ENCODE measurements at places on chromosomes 1 and 21. TPM values are rescaled to one million over a fixed set of nuclear protein-coding genes. Genes with fewer than 3 reads are reported as not detected.

Gene PLA2G2C
- 0.11 TPM for polyA plus RNA-seq

DNA sequence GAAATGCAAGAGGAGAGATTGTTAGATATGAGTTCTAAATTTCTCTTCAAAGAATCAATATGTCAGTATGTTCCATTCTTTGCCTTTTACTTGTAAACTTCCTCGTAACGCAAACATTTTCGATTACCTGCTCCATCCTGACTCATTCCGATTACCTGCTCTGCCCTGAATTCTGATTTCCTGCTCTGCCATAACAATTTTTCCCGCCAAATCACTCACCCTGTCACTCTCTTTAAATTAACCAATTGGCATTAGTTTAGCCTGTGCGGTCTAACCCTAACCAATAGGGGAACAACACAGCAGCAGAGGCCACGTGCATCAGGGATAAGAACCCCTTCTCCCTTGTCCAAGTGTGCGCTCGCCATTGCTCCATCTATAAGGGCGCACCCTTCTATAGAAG lies 25.0 kb upstream of the CBR3 start:
- DNase-seq: no peak

Gene PTPRF
- polyA plus RNA-seq: 198 TPM

- no peak for DNase-seq
Measured at GRCh38 chr1:247540581-247540980, 4.3 kb upstream of the OR2C3 start.

DNA sequence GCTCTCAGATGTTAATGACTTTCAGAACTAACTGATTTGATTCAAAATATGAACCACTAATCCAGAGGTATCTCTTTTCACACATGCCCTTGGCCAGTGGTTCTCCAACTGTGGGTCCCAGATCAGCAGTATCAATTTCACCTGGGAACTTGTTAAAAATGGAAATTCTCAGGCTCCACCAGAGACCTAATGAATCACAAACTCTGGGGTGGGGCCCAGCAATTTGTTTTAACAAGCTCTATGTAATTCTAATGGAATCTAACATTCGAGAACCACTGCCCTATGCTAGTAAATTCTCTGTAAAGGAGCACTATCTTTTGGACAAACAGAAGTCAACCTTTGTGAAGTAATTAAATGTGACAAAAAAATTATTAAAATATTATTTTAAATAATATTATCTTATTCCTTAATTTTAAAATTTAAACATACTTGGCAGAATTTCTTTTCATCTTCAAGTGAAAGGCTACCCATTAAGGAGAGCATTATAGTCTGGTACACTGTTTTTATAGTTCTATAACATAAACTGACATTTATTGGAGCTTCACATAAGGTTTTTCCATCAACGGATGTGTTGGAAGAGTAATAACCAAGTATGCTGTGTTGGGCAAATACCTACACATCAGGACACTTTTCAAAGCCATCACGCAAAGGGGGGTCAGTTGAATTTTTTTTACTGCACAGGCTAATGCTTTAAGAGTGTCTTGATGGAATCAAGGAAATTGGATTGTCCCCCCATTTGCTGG lies 130.4 kb downstream of the LHX4 start:
- no peak for DNase-seq

Gene RBP7
- polyA plus RNA-seq: 1.2 TPM

DNA sequence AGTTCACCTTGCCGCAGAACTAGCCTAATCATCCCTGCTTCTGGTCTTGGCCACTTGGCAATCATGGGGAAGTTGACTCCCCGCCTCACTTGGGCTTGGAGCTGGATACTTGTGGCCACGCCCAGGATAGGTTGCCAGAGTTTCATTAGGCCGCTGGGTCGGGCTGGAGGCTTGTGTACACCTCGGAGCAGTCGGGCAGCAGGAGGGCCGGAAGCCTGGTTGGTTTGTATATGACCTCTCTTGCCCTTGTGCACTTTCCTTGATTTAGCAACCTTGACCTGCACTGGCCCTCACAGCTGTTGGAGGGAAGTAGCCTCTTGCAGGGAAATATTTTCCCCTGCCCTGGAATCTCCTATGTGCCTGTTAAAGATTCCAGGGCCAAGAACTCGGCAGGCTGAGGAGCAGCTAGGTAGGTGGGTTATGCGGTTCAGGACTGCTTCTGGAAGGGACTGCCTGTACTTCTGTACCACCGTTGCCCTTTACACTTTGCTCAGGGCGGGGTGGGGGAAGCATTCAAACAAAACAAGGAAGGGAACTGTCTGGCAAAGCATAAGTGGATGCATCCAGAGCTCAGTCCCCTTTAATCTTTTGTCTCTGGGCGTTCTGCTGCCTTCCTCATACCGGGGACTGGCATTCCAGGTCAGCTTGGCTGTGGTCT lies 83.5 kb downstream of the UCK2 start:
- DNase-seq: no peak

- DNase-seq: peak; percentile 78
Measured at GRCh38 chr21:45427331-45428271, 22.6 kb downstream of the COL18A1 start.

Gene SGIP1
- 8.7 TPM for polyA plus RNA-seq

GRCh38 chr1:169860750-169861149 lies 32.9 kb downstream of the SCYL3 start:
- no peak for DNase-seq

Gene HORMAD1
- polyA plus RNA-seq: not detected

GRCh38 chr1:14440731-14441130 lies 157.8 kb upstream of the KAZN start:
- no peak for DNase-seq

- DNase-seq: no peak
Measured at GRCh38 chr1:12708396-12709090, 7.4 kb upstream of the AADACL3 start.

DNA sequence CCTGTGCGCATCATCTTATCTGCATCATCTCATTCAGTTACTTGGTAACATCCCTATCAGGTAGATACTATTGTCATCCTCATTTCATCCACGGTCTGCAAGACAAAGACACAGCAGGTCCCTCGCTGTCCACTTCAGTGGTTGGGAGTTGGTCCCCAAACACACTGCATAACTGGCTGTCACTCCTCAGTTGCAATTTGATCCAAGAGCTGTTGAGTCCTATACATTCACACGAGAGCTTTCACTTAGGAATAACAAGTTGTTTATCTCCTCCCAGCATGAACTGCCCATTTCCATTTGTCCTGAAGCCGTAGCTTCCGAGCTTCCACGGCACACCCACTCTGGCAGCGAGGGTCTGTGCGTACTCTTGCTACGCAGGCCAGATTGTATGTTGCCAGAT lies 472.0 kb downstream of the CAMTA1 start:
- DNase-seq: no peak

DNA sequence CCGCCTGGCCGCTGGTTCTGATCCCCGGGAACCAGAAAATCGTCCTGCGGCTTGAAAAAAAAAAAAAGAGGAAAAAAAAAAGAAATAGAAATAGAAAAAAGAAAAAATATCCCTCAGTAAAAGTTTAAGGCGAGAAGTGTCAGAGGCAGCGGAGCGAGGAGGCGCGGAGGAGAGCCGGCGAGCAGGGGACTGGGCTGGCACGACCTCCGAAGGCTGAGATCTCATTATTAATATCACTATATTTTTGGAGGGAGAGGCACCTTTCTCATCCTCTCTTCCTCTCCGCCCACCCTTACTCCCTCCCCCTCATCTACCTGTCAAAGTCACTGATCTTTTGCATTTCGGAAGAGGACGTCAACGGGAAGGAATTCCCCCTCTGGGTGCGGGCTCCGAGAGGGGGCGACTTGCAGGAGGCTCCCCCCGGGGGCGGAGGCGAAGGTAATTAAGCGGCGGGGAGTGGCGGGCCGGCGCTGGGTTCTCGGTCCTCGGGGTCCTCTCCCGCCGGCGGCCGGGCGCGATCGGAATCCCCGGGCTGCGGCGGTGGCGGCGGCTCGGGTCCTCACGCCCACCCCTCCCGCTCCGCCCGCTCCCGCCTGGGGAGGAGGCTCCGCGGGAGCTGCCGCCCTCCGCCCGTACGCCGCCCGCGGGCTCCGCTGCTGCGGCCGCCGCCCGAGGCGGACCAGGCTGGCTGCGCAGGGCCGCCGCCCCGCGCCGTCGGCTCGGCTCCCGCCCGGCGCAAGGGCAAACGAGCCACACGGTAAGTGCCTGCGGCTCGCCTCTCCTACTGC lies at the start of gene NTNG1:
Gene NTNG1 (plus strand): TSS at position 337 of the 788 bp plus-strand sequence.
- peak; percentile 33 for DNase-seq

DNA sequence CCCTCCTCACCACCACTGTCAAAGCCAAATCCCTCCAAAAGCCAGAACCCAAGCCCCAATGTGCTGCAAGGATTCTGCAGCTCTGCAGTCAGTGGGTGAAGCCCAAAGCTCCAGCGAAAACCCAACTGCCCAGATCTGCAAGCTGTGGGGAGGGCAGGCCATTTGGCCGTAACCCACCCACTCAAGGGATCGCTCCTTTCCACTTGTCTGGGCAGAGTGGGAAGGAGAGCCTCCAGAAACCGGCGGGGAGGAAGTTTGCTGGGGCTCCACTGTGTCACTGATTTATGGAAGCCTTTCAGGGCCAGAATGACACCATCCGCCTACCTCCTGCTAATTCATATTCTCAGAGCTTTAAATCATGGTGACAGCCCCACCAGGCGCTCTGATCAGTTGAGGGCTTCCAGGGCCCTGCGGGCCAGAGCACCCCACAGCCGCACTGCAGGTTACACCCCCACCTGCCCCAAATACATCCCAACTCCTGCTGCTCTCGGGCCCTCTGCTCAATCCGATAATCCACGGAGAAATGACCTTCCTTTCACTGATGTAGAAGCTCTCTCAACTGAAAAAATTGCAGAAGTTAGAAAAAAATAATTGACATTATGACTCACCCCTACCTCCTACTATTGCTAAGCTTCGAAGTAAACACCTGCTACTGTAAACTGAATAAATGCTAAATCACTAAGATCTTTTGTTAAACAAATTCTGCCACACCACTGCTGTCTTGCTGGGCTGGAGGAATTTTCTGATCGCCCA lies 40.6 kb upstream of the RAB4A start:
- DNase-seq: no peak

All from left lung (tissue), 14 donors.